ENCODE measurements at places on chromosomes 12 and 14.
A peak's percentile ranks its signal among the peaks of the same experiment; 100 is the strongest.

- DNase-seq = no peak
These were observed 238.1 kb downstream of the AACS start for GRCh38 chr12:125303337-125303736.

GRCh38 chr12:96434107-96434506 is 33.9 kb upstream of the CDK17 start:
- DNase-seq = peak; percentile 86

- DNase-seq = no peak
These were observed 89.0 kb upstream of the BCL11B start for GRCh38 chr14:99360774-99361595.

DNA sequence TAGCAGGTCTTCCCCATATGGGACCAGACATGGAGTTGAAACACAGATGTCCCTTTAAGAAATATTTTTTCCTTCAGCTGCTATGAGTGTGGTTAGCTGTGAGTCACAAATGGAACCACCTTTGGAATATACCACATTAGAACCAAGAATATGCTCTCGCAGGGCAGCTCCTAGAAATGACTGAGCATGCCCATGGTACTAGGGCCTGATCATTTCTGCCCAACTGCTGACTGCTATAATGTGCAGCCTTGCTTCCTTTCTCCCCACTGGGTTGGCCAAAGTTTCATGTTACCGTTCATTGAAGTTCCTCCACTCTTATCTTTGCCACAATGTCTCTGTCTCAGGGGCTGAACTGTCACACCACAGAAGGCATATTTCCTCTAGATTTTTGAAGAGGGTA is 1074.6 kb downstream of the FLRT2 start:
- DNase-seq = peak; percentile 23

DNA sequence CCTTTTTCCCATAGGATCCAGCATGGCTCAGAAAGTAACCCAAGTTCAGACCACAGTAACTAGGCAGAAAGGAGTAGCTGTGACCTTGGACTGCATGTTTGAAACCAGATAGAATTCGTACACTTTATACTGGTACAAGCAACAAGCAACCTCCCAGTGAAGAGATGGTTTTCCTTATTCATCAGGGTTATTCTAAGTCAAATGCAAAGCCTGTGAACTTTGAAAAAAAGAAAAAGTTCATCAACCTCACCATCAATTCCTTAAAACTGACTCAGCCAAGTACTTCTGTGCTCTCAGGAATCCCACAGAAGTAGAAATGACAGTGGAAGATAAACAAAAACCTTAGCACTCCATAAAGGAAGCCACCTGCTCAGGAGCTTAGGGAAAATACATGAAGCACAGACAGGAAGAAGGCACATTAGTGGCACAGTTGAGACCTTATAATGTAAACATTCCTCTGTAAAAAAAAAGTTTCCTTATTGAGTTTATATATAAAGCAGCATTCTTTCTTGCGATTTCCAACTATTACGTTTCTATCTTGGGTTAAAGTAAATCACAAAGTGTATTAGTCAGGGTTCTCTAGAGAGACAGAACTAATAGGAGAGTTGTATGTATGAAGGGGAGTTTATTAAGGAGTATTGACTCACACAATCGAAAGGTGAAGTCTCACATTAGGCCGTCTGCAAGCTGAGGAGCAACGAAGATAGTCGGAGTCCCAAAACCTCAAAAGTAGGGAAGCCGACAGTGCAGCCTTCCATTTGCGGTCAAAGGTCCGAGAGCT is 398.4 kb downstream of the DAD1 start:
- DNase-seq = peak; percentile 47

GRCh38 chr12:44098786-44099185 is 262.9 kb downstream of the TMEM117 start:
- no peak for DNase-seq

DNA sequence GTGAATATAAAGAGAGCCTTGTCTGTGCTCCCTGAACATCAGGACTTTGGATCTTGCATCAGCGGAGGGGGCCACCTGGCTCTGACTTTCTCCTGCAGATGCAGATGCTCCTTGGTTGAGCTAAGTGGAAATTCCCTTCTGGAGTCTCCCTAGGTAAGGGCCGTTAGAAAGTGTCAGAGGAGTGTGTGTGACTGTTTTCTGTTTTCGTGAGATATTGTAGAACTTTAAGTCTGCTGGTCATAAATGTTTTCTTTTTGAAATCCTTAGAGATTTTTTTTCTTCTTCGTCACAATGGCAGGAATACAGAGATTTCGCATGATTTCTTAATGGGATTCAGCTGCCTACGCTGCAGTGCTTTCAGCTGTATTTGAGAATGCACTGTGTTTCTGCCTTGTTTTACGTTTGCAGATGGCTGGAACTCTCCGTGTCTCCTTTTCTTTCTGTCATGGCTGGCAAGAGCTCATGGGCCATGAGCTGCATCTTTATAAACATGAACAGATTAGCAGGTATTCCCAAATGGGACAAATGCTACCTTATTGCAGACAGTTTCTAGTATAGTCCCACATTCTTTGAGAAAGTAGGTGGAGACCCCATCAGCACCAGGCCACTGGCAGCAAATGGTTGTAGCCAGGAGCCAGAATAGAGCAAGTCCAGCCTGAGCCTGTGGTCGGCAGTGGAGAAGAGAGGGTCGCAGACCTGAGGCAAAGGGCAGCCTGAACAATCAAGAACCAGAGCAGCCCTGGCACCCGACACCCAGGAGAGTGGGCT is 76.2 kb upstream of the FRMD6 start:
- no peak for DNase-seq

GRCh38 chr12:4742416-4742970 is 22.3 kb downstream of the GALNT8 start:
- DNase-seq = no peak

DNA sequence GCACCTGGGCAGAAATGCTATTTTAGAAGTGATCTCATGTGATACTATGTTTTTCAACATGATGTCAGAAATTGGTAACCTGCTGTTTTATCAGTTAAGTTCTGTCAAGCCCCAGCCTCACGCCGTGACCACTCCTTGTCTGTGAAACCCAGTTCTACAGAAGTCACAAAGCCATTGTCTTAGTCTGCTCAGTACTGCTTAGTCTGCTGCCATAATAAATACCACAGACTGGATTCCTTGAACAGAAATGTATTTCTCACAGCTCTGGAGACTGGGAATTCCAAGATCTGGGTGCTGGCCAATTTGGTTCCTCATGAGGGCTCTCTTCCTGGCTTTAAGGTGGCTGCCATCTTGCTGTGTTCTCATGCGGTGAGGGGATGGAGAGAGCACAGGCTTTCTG is 176.9 kb downstream of the PRKCH start:
- DNase-seq = peak; percentile 81

- DNase-seq = peak; percentile 17
These were observed 3.5 kb upstream of the HIGD1C start for GRCh38 chr12:50948798-50949197.

DNA sequence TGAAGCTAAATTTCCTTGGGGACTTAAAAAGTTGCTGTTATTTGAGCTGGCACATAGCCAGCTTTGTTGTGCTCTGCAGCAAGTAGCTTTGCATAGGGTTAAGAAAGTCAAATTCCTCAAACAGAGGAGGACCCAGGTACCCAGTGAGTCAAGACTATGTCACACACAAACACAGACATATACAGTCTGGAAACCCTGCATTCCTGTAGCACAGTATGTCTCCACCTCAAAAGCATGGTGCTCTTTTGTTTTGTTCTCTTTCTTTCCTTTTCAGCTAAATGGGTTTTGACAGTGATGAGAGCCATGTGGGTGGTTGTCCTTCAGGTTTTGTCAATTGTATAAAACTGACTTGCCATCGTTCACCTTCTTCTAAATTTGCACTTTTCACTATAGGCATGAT is 179.6 kb upstream of the DIO2 start:
- peak; percentile 60 for DNase-seq

- no peak for DNase-seq
These were observed 39.8 kb downstream of the CATSPERB start for GRCh38 chr14:91692075-91692474.

GRCh38 chr14:99784508-99784907 is 8.7 kb upstream of the EML1 start:
- no peak for DNase-seq

- DNase-seq = no peak
These were observed 43.2 kb downstream of the GALNT4 start for GRCh38 chr12:89481213-89481914.

All from EH (cell line).